ENCODE measurements at places on chromosomes 7 and 10.

DNA sequence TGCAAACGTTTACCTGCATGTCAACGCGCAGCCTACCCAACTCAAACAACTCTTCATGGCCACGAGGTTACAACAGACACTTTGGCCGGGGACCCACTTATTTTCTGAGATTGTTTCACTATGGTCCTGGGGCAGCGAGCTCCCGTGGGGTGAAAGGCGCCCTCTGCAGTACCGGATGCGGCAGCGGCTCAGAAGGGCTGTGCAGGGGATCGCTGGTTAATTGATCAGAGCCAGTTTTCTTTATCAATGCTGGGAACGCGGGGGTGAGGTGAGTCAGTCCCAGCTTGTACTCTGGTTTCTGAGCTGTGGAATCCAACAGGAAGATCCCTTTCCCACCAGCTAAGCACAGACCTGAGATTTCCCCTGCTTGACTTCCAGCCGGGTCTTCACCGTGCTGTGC, 366.5 kb upstream of the KLF6 start:
- DNase-seq, result no peak

DNA sequence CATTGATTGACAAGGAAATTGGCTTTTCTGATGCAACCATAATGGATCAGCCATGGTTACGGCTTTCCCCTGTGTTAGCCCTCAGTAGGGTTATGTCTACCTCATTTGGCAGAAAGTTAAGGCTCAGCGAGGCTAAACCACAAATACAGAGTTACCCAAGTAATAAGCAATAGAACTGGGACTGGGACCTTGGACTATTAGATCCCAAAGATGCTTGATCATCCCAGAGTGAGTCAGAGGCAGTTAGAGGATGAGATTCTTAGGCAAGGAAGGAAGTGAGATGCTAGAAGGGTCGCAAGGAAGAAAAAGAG, 401.4 kb downstream of the TNS3 start:
- no peak for DNase-seq

- DNase-seq, result no peak
These were observed 52.4 kb upstream of the TNRC18 start for GRCh38 chr7:5476001-5476400.

GRCh38 chr10:70943841-70944466, 55.6 kb upstream of the PCBD1 start:
- DNase-seq, result no peak

DNA sequence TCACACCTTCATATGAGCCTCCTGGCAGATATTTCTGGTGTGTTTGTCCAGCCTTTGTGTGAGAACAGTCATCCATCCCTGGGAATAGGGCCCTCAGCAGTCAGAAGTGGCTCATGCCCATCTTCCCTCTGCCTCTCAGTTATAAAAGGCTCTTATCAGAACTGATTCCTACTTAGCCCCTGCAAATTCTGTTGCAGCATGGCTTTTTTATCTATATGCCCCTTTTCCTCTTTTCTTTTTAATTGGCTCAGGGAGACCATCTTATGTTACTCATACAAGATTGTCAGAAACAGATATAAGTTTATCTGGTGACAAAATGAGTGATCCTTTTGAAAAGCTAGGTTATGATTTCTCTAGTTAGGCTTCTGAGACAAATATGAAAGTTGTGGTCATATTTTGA, 194.1 kb downstream of the CREB5 start:
- DNase-seq, result no peak

- DNase-seq, result no peak
These were observed 175.1 kb downstream of the HGF start for GRCh38 chr7:81594767-81595166.
